ENCODE measurements at places on chromosomes 16 and 17. TPM values are rescaled to one million over a fixed set of nuclear protein-coding genes. Genes with fewer than 3 reads are reported as not detected.

Gene TP53TG3D
- 1.2 TPM for total RNA-seq

Gene ARL16
- total RNA-seq = 27.6 TPM

Gene SOX8
- total RNA-seq = 0.67 TPM

Gene DOC2B
- total RNA-seq = 3.2 TPM

Gene SLC16A13
- 6.6 TPM for total RNA-seq

Gene NPW
- total RNA-seq = 0.32 TPM

Gene ATP1B2
- 8.7 TPM for total RNA-seq

Gene HS3ST3B1
- total RNA-seq = 1.5 TPM

Gene DYNLRB2
- total RNA-seq = not detected

Gene TP53TG3B
- not detected for total RNA-seq

Gene MGAT5B
- 0.44 TPM for total RNA-seq

Gene CPHXL2
- not detected for total RNA-seq

Gene TMEM98
- total RNA-seq = 85.9 TPM

Gene FOXN1
- total RNA-seq = 0.69 TPM

Gene ZPBP2
- not detected for total RNA-seq

Gene INTS2
- 9.2 TPM for total RNA-seq

Gene ARL17A
- 29.0 TPM for total RNA-seq

Gene CORO1A
- 42.0 TPM for total RNA-seq

Gene CUEDC1
- 23.5 TPM for total RNA-seq

Gene ZG16
- 196 TPM for total RNA-seq

Gene TMEM100
- total RNA-seq = 14.2 TPM

Gene CX3CL1
- total RNA-seq = 2.6 TPM

All from mucosa of descending colon (tissue), 3 donors.